CD4-positive, alpha-beta T cell (primary cell): ENCODE measurements at places on chromosomes 7 and 10. TPM values are rescaled to one million over a fixed set of nuclear protein-coding genes. Genes with fewer than 3 reads are reported as not detected.

GRCh38 chr10:114577133-114577532 is 80.9 kb downstream of the ABLIM1 start:
- DNase-seq: no peak

DNA sequence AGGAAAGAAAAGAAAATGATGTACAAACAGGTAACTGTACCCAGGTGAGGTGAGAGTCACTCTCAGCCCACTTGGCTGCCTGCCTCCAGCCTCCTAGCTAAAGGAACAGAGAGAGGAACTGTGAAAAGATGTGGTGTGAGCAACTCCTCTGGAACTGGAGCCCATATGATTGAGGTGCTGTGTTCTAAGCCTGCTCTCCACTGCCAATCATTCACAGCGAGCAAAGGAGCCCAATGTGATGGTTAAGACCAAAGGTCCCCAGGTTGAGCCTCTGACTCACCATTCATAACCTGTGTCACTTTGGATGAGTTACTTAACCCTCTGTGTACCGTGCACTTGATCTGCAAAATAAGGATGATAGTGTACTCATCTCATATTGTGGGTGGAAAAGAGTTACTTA is 868.1 kb upstream of the AUTS2 start:
- DNase-seq: no peak

DNA sequence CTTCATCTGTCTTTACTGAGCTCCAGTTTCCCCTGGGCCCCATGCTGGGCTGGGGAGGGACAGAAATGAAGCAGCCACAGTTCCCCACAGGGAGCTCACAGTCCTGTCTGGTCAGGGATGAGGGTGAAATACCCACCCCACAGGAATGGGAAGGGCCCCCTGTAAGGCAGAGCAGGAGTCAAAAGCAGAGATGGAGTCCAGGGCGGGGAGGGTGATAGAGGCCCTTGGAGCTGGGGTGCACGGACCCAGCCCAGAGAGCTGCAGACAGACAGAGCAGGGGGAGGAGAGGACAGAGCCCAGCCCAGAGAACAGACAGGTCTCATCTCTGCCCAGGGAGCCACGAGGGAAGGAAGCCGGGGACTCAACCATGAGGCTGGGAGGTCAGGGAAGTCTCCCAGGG is 34.9 kb upstream of the ZNF488 start:
- no peak for DNase-seq

CYP2C19 gene
- not detected for total RNA-seq

GRCh38 chr10:94108200-94108599 is 114.5 kb downstream of the PLCE1 start:
- no peak for DNase-seq
